Daoy (cell line): ENCODE measurements at places on chromosomes 4 and X. TPM values are rescaled to one million over a fixed set of nuclear protein-coding genes. Genes with fewer than 3 reads are reported as not detected.

The GABRG1 gene
- not detected in 2 replicates for total RNA-seq

The AMOT gene
- 0.80 TPM in 2 replicates for total RNA-seq

The FATE1 gene
- not detected in 2 replicates for total RNA-seq

The ARHGAP4 gene
- total RNA-seq = 2.2 and 2.6 TPM in 2 replicates

The IL1RAPL1 gene
- total RNA-seq = 1.5 and 1.7 TPM in 2 replicates

The DBET gene
- not detected in 2 replicates for total RNA-seq

The SPIN2A gene
- not detected in 2 replicates for total RNA-seq

The MPP1 gene
- total RNA-seq = 11.6 and 21.8 TPM in 2 replicates

The GPM6B gene
- 0.51 and 0.68 TPM in 2 replicates for total RNA-seq

The SPANXC gene
- total RNA-seq = 15.4 and 35.2 TPM in 2 replicates

The CXCL8 gene
- total RNA-seq = 166 and 198 TPM in 2 replicates

The TMEM33 gene
- total RNA-seq = 109 and 127 TPM in 2 replicates

The DUSP21 gene
- not detected in 2 replicates for total RNA-seq

The GRIA3 gene
- total RNA-seq = not detected in 2 replicates

The DCK gene
- total RNA-seq = 28.7 and 30.2 TPM in 2 replicates

The PFKFB1 gene
- not detected in 2 replicates for total RNA-seq

The NPY1R gene
- total RNA-seq = 0.57 TPM in 1 of 2 replicates, not detected in the other

The DMRTC1 gene
- 0.46 TPM in 1 of 2 replicates, not detected in the other for total RNA-seq

The EPGN gene
- 1.3 TPM in 1 of 2 replicates, not detected in the other for total RNA-seq

The MAGEA4 gene
- not detected in 2 replicates for total RNA-seq

The TGIF2LX gene
- 0.69 and 0.77 TPM in 2 replicates for total RNA-seq

The RHOXF2 gene
- total RNA-seq = not detected in 2 replicates

The RPA4 gene
- total RNA-seq = 0.34 TPM in 1 of 2 replicates, not detected in the other

The MAGEB2 gene
- 32.6 and 42.1 TPM in 2 replicates for total RNA-seq

The SLC10A6 gene
- not detected in 2 replicates for total RNA-seq

The CASP3 gene
- 57.3 and 61.4 TPM in 2 replicates for total RNA-seq

The PARM1 gene
- 0.63 TPM in 1 of 2 replicates, not detected in the other for total RNA-seq

The HNRNPDL gene
- total RNA-seq = 206 and 252 TPM in 2 replicates

The RNF4 gene
- 89.0 and 137 TPM in 2 replicates for total RNA-seq

The CPZ gene
- total RNA-seq = 0.80 and 0.83 TPM in 2 replicates

The TMEM156 gene
- total RNA-seq = 19.3 and 33.7 TPM in 2 replicates

The GIMD1 gene
- total RNA-seq = not detected in 2 replicates

The TENT5D gene
- 0.11 and 0.36 TPM in 2 replicates for total RNA-seq

The UGT8 gene
- 6.3 and 13.0 TPM in 2 replicates for total RNA-seq

The HELT gene
- total RNA-seq = not detected in 2 replicates
